ENCODE measurements at places on chromosomes 3 and 15.

- DNase-seq = no peak
Observed at GRCh38 chr3:46990573-46991374, 11.3 kb downstream of the NBEAL2 start.

GRCh38 chr3:129231331-129232119 is 17.9 kb upstream of the COPG1 start:
- DNase-seq = no peak

DNA sequence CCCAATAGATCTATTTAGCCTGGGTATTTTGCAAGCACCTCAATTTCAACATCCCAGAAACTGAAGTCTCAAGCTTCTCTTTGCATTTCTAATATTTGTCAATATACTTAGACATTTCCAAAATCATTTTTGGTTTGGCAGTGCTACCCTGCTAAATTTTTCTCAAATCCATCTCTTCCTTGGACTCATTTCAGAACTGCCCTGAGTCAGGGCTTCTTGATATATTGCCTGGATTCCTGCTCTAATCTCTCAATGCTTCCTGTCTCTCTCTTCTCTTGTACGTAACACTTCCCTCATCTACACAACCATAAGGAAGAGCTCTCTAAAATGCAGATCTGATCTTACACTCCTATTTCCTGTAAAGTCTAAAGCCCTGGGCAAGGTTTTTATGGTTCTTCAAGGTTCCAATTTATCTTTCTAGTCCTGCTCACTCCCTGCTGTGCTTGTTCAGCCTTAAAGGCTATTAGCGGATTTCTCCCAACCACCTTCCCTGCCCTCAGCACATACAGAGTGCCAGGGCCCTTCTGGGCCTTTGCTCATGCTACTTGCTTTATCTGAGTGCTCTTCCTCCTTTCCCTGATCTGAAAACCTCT is 53.0 kb upstream of the MME start:
- DNase-seq = no peak

GRCh38 chr3:4409971-4410573 is 57.0 kb downstream of the SUMF1 start:
- DNase-seq = no peak

- no peak for DNase-seq
Observed at GRCh38 chr15:39365161-39365560, 215.7 kb upstream of the THBS1 start.

GRCh38 chr3:52246264-52246620 is 683 bp downstream of the PPM1M start:
- DNase-seq = no peak

All from right renal pelvis (tissue), 4 donors.